ENCODE measurements at places on chromosomes 1 and 21.

DNA sequence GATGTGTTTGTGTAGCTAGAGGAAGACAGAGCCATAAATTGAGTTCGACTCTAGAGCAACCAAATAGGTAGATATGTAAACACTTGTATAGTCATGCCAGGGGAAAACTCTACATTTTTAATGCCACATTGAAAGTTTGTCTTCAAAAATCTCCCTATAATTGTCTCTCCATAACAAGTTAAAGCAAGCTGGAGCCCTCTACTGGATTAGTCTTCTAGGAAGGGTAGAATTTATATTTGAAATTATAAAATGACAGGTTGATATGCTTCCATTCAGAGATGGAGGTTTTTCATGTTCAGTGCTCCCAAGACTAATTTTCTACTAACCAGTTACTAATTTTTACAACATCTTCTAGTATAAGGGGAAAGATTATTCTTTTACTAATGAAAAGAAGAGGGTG, 13.1 kb upstream of the COL24A1 start:
- no peak for DNase-seq

GRCh38 chr1:206761159-206761768, 9.3 kb upstream of the IL19 start:
- DNase-seq: no peak

GRCh38 chr1:198850196-198850595, 211.4 kb downstream of the PTPRC start:
- DNase-seq: no peak

DNA sequence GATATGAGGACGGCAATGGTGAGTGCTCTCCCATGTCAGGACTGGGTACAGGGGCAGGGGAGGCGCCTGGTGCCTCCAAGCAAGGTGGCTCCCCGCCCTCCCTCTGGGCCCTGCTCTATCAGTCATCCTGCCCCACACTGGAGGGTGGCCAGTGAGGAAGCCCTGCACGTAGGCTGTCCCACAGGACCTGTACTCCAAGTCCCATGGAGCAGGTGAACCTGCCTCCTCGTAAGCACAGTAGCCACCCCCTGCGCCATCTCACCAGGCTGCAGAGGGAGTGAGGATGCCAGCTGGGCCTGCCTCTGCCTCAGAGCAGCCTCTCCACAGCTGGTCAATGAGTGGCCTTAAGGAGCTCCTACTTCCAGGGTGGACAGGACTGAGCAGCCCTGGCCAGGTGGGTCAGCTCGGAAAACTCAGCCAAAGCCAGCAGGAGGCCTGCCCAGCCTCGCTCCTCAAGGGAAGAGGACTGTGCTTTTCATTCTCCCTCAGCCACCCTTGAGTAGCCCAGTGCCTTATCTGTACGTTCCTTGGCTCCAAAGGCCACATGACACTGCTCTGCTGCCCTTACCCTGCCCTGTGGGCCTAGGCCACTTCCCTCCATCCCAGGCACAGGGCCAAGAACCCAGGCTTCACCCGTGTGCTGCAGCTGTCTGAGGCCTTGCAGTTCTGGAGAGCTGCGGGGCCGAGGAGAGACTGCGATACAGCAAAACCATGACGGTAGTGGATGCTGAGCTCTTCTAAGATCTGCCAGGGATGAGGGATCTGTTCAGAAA, 39.6 kb downstream of the SLC45A1 start:
- DNase-seq: no peak

GRCh38 chr21:28974531-28975227, 18.0 kb downstream of the LTN1 start:
- no peak for DNase-seq

DNA sequence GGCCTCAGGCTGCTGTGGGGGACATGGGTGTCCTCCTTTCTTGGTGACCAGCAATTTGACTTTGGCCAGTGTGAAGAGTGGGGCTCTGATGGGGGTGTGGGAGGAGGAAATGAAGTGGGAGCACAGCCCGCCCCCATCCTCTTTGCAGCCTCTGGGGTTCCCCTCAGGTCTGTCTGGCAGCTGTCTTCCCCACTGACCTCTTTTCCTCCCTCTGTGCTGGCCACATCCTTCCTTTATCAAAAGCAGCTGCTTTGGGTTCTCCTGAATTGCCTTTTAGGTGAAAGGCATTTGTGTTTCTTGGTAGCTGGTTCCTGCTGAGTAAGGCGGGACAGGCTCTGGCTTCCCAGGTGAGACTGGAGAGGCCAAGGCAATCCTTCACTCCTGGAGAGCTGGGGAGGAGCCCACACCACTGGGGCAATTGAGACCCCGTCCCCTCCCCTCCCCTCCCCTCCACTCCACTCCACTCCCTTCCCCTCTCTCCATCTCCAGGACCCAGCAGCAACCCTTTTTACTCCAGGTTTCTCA, 24.9 kb downstream of the PCAT6 start:
- no peak for DNase-seq

- DNase-seq: no peak
Measured at GRCh38 chr1:181064011-181064623, 24.4 kb upstream of the IER5 start.

DNA sequence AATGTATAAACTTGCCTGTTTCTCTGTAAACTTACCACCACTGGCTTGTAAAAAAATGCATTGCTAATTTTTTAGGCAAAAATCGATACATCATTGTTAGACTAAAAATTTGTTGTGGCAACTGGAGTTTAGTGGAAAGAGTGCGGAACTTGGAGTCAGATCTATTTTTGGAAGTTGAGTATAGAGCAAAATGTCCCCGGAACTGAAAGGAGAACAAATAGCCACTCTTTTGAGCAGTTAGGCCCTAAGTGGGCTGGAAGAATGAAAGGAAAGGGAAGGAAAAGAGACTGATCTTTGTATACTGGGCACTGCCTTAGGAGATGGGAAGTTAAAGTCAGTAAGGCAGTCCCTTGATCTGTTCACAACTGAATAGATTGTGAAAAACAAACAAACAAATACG, 30.2 kb downstream of the OPTC start:
- DNase-seq: no peak

- DNase-seq: no peak
Measured at GRCh38 chr1:230226814-230227213, 159.8 kb downstream of the GALNT2 start.

GRCh38 chr1:226645279-226645976, 93.7 kb downstream of the ITPKB start:
- DNase-seq: no peak

DNA sequence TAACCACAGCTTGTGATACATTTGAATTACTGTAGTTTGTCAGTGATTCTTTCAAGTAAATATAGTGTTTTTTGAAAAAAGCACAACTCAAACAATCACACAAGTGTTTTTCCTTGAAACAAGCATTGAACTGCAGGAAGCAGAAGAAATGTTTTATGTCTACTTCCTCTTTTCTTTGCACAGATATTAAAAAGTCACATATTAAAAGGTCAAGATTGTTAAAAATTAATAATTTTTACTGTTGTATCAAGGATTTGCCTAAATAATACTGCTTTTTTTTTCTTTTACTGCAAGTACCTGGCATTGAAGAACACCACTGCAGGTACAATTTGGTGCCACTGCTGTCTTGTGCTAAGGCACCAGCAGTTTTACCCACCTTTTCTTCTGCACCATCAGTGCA, 214.2 kb upstream of the C1orf105 start:
- DNase-seq: no peak

GRCh38 chr1:234079896-234080295, 175.4 kb downstream of the SLC35F3 start:
- no peak for DNase-seq

- peak; percentile 66 for DNase-seq
Measured at GRCh38 chr1:240235521-240236288, 144.0 kb downstream of the FMN2 start.

- no peak for DNase-seq
Measured at GRCh38 chr1:161728376-161729226, 7.3 kb downstream of the FCRLB start.

DNA sequence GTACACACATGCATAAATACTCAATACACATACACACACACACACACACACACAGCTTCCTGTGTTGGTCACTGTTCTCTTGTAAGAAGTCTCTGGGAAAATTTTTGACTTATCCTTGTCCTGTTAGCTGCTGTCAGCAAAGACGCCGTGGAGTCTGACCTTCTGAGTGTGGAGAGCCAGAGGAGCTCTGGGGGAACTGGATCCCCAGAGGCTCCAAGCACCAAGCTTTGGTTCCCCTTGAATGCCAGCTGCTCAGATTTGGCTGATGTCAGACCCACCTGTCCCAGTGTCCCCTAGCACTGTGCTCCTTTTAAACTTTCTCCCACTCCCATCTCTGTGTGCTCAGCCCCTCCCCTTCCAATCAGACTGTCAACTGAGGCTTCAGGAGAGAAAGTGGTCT, 319.1 kb downstream of the CAMTA1 start:
- no peak for DNase-seq

- DNase-seq: no peak
Measured at GRCh38 chr1:98382986-98383740, 278.4 kb upstream of the SNX7 start.

GRCh38 chr1:28096210-28097099, 8.0 kb upstream of the EYA3 start:
- DNase-seq: no peak

GRCh38 chr1:201834621-201835020, 5.7 kb downstream of the IPO9 start:
- no peak for DNase-seq

DNA sequence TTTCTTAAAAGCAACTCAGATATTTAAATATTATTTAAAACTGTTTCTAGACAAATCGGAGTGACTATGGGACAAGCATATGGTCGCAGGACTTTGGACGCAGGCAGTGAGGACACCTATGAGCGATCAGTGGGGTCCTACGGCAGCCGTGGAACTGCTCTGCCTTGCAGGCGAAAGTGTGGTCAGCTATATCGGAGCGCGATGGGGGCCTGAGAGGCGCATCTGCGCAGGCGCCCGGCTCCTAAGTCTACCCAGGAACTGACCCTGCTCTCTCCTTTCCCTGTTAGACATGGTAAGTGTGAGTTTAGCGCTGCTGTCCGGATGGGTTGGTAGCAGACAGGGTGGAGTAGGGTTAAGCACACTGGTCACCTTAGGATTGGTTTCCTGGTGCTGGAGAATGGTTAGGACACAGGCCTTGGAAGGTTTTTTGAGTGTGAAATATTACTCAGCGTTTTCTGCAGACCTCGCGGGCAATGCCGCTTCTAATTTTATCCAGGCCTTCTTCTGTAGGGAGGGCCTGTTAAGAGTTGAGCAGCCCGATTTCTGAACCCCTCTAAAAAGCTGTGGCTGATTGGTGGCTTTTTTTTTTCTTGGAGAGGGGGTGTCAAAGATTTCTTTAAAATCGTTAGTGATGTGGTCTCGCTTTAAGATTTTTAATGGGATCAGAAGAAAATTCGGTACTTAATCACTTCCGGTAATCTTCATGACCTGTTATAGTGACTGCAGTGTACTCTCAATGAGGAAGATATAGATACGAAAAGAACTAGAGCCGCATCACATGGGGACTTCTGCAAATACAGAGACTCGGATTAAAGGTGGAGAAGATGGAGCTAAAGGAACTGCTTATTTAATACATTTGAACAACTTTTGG, at the start of gene RABGGTB:
Gene RABGGTB (plus strand): TSS at position 274 of the 871 bp plus-strand sequence. CDS start 16 bp downstream, at position 290.
- peak; percentile 80 for DNase-seq

DNA sequence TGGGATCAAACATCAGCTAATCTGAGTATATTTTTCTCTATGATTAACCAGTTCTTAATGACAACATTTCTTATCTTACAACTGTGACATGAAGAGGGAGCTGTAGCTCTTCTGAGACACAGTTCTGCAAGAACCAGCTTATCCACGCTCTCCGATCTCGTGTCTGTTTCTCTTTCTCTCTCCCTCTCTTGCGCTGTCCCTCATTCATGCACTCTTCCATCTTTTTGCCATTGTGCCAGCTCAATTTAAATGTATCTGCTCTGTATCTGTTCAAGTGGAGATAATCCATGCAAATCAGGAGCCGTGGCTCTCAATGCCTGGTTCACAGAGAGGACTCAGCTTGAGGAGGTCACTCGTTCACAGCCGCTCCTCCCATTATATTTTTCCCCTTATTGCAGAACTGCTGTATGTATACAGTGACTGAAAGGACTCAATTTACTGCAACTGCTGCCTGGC, 494.7 kb upstream of the ADGRL2 start:
- DNase-seq: no peak

DNA sequence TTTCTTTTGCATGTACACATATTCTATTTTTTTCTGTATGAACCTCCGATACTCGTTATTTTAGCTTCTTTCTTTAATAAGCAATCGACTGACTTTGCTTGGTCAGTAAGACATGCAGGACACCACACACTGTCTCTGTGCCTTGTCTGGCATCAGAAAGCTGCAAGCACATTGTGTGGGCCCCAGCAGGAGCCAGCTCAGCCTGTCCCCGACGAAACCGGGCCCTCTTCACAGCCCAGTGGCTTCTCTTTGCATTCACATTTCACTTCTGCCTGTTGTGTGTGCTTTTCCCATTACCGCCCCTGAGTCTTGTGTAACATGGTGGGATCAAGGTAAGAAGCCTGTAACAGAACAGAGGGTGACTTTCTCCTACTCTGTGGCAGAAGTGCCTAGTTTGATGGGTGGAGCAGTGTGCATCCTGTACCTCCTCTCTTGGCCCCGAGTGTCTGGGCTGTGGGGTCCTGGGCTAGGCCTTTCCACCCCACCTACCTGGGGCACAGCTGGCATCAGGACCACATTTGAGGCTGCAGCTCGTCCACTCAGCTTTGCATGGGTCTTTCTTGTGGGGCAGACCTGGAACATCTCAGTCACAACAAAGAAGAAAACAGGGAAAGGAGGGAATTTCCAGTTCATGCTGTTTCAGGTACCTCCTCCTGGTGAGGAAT, 118.9 kb upstream of the COL6A1 start:
- no peak for DNase-seq

DNA sequence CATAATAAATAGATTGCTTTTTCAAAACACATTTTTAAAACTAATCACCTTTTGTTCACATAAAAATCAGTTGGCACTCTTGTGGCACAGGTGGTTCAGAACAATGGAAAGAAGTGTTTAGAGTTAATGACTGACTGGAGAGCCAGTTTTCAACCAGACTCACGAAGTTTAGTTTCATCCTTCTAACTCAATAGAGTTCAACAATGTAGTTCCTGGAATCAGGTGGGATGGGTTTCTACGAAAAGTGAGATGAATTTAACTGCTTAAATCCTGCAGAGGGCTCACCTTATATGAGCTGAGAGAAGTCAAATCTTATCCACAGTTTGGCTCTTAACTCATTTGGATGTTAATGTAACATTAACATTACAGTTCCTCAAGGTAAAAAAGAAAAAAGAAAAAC, 116.5 kb downstream of the SMYD2 start:
- no peak for DNase-seq
